ENCODE measurements at places on chromosomes 5 and 9.

DNA sequence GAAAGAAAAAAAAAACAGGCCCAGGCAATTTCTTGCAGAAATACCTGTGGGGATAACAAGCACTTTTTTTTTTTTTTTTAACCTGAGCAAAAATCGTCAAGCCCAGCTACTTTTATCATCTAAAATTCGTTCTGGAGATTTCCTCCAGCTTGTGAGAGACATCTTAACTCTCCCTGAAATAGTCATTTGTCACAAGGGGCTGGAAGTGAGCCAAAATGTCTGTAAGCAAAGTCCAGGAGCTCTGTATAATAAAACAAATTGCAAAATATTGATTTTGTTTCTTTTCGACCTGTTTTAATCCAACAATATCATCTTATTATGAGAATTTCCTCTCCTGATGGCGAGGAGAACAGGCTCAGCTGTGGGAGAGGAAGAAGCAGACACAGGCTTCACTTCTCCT is 168.4 kb downstream of the TTLL11 start:
- DNase-seq, result no peak

GRCh38 chr5:139212486-139212885 is 14.3 kb upstream of the SIL1 start:
- DNase-seq, result no peak

DNA sequence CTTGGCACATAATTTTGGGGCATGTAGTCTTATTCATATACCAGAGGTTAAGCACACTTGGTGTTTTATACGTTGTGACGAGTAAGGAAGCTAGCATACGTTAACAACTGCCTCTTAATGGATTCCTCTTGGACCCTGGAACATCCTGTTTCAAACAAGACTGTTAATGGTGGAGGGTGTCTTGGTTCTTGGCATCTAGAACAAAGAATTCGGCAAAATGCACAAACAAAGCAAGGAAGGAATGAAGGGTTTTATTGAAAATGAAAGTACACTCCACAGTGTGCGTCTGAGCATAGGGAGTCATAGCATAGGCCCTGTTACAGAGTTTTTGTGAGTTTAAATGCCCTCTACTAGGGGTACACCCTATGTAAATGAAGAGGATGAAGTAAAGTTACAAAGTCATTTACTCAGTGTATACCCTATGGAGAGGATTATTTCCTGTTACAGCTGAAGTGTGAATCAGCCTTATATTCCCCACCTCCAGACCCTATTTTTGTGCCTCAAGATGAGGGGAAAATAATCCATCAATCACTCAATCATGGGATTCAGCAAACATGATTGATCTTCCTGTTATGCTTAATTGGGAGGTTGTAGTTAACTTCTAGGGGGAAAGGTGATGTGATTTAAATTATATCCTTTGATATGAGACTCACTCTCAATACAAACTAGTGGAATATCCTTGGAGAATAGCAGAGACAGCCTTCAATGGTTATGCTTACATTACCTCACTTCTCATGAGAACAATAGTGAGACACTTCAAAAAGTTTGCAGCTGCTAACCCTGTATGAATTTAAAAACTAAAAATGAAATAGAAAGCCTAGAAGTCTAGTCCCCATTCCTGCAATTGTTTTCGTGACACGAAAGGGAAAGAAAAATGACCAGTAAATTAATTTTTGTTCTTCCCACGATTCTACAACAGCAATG is 84.9 kb upstream of the MYO10 start:
- no peak for DNase-seq

DNA sequence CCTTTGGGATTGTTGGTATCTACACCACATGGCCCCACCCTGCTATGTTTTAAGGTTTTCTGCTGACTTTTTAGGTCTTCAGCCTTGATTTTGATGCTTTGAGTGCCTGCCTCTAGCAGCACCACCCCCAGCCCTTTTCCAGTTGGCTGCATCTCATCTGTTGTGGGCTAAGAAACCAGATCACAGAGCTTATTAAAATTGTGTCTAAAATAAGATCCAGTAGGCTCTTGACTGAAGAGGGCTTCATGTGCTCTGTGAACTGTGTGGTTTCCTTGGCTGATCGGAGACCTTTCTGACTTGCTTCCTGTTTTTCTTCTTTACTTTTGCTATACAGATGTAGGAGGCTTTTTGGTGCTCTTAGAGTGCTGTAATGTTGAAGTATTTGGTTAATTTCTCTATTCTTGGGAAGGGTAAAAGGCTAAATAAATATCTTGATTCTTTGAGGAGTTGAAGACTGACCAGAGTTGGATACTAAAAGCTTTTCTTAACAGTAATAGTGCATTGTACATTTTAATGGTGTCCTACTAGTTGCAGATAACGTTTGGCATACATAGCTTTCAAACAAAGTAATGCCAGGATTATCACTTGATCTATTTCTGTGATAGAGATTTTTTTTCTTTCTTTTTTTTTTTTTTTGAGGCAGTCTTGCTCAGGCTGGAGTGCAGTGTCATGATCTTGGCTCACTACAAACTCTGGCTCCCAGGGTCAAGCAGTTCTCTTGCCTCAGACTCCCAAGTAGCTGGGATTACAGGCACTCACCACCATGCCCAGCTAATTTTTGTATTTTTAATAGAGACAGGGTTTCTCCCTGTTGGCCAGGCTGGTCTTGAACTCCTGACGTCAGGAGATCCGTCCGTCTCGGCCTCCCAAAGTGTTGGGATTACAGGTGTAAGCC is 4.5 kb downstream of the UBE2D2 start:
- no peak for DNase-seq

DNA sequence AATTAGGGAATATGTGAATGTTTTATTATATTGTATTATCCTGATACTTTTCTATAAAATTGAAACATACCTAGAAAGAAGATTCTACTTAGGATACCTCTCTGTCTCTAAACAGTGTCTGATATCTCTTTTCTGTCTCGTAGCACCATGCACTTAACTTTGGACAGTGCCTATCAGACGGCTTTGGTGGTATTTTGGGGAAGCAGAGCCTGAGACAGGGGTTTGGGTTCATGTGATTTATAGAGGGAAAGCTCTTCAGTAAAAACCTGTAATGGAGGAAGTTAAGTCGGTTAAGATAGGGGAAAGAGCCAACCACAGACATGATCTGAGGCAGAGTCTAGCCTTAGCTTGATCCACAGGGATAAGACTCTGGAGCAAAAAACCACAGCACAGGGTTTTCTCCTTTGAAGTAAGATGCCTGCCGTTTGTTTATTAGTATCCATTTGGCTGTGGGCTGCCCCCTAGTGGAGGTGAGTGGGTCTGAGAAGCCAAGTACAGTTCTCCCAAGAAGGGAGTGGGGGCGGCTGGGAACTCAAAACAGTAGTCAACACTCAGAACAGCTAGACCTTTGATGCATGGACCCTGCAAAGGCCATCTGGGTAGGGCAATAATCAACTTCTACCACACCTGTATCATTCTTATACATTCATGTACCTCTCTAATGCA is 141.2 kb upstream of the ASTN2 start:
- DNase-seq, result no peak

DNA sequence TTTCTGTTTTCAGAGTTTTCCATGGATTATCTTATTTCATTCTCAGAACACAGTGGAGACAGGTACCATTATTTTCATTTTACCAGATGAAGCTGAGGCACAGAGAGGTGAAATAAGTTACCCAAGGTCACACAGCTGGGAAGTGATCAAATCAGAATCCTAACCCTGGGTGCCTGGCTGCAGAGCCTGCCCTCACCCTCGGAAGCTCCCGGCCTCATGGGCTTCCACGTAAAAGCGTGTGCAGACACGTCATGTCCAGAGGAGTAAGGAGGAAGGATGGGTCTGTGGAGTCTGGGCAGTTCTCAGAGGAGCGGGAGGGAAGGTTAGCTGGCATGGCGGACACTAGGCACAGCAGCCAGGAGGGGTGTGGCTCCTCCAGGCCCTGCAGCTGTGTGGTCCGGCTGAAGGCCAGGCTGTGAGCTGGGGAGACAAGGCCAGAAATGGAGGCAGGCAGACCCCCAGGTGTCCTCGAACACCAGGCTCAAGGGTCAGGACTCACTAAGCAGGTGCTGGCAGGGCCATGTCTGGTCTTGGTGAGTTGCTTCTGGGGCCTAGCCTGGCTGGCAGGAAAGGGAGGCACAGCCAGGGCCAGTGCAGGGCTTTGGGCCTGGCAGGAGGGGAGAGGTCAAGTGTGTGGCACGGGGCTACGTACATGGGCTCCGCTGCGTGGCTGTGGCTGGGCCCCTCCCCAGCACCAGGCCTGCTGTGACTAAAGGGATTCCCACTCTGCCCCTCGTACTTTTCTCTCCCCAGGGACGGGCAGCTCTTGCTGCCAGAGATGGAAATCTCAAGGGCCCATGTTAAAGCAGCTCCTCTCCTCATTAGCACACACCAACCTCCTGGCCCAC is 5.6 kb downstream of the TBC1D9B start:
- no peak for DNase-seq

DNA sequence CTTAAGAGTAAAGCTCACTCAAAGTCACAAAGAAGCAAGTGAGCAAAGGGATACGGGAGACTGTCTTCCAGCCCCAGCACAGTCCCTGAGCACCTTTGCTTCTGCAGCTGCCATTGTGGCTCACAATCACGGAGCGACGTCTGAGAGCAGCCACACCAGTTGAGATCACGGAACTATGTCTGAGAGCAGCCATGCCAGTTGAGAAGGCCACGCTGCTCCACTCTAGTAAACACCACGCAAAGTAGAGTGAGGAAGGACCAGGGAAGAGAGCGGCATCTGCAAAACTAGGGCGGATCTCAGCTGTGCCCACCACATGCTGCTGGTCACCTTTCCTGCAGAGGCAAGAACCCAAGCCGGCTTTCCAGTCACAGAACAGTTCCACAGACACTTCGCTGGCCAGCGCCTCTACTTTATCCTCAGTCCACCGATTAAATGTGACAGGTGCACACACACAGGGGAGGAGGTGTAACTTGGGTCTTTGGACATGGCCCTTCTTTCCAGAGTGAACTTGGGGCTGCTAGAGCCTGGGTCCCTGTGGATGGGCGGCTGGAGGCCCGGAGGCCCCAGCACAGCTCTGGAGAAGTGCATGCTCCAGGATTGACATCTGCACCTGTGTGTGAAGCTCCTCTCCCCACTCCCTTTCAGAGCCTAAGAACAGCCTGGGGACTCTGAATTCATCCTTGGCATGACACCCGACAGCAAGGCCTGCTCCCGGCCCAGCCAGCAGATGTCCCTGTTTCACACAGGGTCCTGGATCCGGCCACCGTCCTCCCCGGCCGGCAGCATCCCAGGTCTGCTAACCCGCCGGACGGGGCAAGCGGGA is 324.9 kb upstream of the IRX4 start:
- DNase-seq, result no peak

GRCh38 chr9:38107811-38108304 is 38.8 kb upstream of the SHB start:
- DNase-seq, result peak; percentile 69

DNA sequence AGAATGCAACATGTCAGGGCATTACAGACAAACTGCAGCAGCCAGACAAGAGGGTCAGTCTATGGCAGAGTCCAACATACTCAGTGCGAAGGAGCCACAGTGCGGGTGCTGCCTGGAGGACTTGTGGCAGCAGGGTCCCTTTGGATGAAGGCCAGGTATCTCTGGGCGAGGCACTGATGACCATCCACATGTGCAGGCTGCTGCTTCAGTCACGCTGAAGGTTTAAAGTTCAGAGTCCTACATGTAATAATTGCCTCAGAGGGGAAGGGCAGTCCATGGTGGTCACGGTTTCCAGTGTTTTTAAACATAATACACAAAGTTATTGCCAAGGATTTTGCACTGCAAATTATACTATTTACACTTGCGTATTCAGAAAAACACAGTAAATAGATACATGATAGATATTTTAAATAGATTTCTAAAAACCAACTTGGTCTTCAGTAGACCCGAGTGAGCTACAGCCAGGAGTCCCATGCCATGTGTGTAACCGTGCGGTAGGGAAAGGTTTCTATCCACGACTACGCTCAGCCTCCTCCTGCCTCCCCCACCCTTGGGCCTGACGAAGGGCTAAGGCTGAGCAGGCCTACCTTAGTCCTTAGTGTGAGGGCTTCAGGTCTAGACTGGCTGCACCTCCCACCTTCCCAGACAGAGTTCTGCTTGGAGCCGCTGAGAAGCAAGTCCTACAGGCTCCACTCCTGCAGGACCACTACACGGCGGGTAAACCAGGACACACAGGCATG is 76.2 kb downstream of the GPR21 start:
- DNase-seq, result no peak

- no peak for DNase-seq
Measured at GRCh38 chr9:72305102-72305546, 59.9 kb downstream of the ZFAND5 start.

- no peak for DNase-seq
Measured at GRCh38 chr5:142011572-142012185, 1.1 kb downstream of the GNPDA1 start.

- no peak for DNase-seq
Measured at GRCh38 chr9:78792745-78793144, 495.8 kb downstream of the PSAT1 start.

DNA sequence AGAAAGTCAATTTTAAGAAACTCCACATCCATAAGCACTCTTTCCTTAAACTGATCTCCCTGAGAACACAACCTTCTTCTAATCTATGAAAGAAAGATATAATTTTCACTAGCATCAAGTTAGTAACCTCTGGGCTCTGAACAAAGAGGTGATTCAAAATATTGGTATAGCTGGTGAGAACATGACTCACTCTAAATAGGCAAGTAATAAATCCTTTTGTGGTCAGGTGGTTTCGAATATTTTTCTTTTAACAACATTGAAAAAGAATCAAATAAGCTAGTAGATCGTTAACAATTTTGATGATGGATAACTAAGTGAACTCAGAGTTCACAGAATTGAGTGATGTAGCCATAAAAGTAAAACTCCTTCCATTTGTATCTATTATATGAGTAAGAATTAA is 150.6 kb upstream of the IQGAP2 start:
- DNase-seq, result no peak

- DNase-seq, result no peak
Measured at GRCh38 chr9:78121488-78121887, 89.9 kb upstream of the GNAQ start.

- DNase-seq, result no peak
Measured at GRCh38 chr9:126953041-126953809, 38.6 kb downstream of the RALGPS1 start.

DNA sequence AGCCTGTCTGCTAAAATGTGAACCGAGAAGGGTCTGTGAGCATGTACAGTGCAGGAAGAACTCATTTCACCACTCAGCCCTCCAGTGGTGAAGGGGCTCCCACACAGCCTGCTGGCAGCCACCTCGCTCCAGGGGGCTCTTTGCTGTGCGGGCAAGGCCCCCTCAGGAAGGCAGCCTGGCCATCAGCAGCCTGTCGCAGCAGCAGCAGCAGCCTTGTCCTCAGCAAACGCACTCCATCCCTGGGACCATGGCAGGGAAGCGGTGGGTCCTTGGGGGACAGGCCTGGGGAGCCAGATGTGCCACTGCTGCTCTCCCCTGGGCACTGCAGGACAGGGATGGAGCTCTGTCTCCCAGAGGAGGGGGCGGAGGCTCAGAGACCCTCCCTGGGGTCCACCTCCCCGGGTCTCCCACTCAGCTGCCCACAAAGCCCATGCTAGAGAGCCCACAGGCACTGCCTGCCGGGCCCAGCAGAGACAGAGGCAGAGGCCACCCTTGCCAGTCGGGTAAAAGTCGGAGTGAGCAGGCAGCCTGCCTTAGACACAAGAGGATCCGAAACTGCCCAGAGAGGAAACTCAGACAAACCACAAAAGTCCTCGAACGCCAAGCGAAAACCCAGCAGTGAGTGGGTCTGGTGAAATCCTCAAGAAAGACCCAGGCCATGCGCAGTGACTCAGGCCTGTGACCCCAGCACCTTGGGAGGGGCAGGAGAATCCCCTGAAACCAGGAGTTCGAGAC is 8.0 kb downstream of the BRD3 start:
- DNase-seq, result no peak

- DNase-seq, result no peak
Measured at GRCh38 chr5:56703952-56704351, 111.4 kb upstream of the MAP3K1 start.

GRCh38 chr5:141879941-141880738 is 1.9 kb upstream of the PCDH1 start:
- no peak for DNase-seq

- no peak for DNase-seq
Measured at GRCh38 chr5:144548936-144549335, 378.3 kb downstream of the KCTD16 start.
